ENCODE measurements at places on chromosomes 5 and 9.

GRCh38 chr5:21783074-21783679, 1070.0 kb downstream of the CDH12 start:
- no peak for DNase-seq

DNA sequence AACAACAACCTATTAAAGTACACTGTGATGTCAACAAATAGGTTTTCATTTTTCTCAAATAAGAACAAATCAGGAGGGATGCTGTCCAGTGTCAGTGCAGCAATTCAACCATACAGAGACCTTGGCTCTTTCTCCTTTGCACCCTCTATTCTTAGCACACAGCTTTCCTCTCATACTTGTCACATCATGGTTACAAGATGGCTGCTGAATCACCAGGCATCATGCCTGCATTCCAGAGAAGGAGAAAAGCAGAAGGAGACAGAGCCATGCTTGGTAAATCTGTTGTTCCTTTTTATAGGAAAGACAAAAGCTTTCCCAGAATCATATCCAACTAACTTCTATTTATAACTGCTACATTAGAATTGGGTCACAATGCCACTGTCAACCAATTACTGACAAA, 124.7 kb upstream of the VLDLR start:
- DNase-seq, result no peak

DNA sequence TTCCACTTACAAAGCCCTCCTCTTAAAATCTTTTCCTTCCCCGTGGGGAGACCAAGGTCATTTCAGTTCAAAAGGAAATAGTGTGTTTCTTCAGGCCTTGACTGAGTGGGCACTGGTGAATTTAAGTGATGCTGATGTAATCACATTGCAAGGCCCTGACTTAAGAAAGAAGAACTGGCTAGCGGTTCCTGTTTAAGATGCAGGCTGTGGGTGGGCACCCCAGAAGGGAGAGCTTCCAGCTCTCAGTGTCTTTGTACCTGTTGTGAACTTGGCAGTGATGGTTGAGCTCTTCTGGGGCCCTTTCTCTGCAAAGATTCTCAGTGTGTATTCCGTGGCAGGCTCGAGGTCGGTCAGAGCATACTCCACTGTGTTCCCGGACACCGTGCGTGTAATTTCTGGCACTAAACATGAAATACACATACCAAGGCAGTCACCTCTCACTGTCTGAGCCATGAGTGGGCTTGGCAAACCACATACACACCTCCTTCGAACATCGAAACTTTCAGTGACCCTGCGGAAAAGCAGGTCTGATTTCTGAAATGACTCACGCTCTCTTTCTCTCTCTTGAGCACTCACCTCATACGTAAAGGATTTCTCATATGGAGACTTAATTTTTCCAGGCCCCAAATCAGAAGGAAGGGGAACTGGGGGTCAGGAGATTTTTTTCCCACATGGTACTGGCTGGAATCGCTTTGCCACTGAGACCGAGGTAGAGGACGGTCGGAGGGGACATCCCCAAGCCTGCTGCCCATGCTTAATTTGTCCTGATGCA, 81.9 kb downstream of the TNC start:
- peak; percentile 80 for DNase-seq

DNA sequence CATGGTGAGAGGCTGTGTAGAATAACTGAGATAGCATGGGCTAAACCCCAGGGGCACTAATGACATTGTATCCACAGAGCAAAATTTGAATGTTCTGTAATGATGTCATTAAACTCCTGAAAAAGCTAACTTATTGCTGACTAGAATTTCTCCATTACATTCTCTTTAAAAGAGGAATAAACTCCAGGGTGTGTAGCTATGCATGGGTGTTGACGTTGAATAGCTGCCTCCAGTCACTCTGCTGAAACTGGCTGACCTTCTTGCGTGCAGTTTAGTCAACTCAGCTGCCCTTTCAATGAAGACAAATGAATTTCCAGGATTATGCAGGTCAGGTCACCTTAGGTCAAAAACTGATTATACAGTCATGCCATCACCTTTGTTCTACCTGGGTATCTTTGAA, 617.5 kb upstream of the WWC1 start:
- DNase-seq, result no peak

GRCh38 chr9:136105398-136106135, 10.5 kb upstream of the NACC2 start:
- DNase-seq, result no peak

DNA sequence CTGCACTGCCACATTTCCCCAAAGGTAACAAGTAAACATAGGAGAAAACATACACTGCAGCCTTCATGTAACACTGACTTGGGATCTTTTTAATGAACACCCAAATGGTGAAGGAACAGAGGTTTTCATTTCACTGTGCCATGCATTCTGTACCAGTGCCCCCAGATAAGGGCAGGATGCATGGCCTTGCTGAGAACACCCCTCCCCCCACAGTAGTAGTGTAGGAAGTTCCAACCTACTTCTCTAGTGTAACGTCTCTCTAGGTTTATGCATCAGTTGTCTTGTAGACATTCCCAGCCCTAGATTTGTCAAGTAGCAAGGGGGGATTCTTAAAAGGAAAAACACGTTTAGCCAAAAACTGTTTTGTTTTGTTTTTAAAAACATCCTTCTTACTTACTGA, 29.9 kb downstream of the MAP3K1 start:
- no peak for DNase-seq

- DNase-seq, result no peak
Measured at GRCh38 chr5:151721812-151722391, 35.2 kb upstream of the SPARC start.

DNA sequence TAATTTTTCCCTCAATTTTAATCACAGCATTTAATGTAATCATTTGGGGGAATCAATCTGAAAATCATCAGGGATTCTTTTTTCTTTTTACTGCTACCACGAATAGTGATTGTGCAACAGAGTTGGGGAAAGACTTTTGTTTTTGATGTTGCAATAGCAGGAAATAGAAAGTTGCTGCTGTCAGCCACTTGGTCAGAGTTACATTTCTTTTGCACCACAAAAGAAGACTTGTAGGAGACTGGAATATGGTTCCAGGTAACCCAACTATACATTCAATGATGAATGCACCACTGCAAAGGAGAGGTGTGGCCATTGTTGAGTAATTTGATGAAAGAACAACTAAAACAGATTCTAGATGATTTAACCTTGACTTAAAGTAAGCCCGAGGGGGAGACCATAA, 46.3 kb upstream of the PALM2AKAP2 start:
- no peak for DNase-seq

- DNase-seq, result no peak
Measured at GRCh38 chr9:10331157-10331556, 281.6 kb downstream of the PTPRD start.

- no peak for DNase-seq
Measured at GRCh38 chr9:93261735-93262523, 78.0 kb downstream of the WNK2 start.

- DNase-seq, result no peak
Measured at GRCh38 chr5:169697976-169698375, 60.9 kb downstream of the DOCK2 start.

DNA sequence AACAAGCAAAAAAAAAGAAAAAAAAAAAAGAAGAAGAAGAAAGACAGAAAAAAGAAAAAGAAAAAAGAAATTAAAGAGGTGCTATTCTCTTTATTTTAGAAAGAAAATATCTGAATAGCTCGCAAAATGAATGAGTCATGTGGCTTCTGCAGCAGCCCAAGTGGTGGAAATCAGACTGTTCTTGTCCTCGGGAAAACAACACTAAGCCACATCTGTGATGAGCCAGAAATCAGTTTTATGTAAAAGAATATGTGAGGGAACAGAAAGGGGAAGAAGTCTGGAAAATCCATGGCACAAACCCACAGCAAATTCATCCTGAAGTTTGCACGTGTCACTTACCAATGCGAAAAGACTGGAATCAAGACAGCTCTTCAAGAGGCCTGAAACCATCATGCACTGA, 118.7 kb upstream of the GAS1 start:
- DNase-seq, result no peak

DNA sequence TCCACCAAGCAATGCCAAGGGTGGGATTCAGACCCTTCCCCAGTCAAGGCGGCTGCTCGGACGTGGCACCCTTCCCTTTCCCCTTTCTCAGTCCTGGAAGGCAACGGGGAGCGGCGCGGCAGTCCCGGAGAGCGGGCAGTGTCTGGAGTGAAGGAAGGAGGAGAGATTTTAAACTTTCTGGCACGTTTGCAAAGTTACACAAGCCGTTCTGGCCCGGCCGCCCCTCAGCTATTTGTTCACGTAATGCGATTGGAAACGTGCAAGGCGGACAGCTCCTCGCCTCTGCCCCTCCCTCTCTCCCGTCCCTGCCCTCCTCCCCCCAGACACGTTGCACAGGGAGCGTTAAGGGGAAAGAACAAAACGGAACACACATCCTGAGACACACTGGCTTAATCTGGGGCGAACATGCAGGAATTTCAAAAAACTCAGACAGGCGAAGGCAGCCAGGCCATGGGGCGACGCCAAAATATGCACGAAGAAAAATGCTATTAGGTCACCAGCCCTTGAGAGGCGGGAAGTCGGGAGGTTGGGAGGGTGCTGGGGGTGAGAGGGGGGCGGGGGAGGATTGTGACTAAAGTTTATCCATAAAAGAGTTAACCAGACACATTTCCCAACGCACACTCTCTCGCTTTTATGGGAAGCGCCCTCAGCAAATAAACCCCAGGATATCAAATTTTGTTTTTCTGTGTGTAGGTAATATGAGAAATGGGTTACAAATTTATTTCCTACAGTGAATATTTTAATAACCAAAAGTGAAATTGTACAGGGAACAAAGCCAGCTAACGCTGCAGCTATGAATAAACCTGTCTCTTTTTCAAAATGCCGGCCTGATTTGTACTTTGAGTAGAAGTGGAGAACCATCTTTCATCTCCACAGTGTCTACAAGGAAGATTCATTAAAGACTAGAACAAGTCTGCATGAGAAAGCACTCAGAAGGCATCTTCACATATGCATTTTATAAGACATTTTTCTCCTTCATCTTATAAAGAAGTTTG, at the start of gene LOX:
Gene LOX, minus strand, starts transcription at position 144 of the 995 bp plus-strand sequence. CDS start 274 bp downstream, outside the sequence.
- DNase-seq, result no peak

- no peak for DNase-seq
Measured at GRCh38 chr9:122042056-122042455, 51.1 kb downstream of the TTLL11 start.

DNA sequence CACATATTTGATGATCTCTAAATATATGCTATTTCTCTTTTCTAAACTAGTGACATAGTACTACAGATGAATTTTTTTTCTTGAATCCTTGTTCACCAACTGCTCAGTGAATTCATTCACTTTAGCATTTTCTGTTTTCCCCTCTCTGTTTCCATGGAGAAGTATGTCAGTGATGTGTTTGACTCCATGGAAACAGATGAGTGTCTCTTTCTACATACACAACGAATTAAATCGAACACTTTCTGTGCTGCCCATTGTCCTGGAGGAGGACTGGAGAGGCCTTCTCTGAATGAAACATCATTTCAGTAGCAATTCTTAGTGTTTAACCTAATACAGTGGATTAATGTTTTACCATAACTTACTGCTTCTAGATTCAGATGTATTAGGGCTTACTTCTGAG, 9.5 kb downstream of the INVS start:
- DNase-seq, result no peak

DNA sequence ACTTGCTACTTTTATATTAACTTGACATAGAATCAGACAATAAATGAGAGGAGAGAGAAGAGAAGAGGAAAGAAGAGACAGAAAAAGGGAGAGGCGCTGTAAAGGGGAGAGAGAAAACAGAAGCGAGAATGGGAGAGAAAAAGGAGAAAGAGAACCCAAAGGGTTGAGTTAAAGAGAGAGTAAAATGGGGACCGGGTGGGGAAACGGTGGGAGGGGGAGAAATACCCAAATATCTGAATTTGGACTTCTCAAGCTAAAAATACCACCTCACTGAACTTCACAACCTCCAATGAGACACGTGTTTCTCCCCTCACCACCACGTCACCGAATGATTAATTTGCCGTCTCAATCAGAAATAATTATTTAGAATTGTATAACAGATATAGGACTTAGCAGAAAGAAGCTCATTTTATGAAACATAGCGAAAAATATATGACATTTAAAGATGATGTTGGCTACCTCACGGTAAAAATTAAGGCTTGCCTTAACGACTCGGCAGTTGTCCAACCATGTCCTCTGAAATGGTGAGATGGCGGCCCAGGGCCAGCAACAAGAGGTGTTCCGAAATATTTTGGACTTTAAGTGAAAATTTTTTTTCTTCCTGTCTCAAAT, 204.1 kb downstream of the MEF2C start:
- no peak for DNase-seq

- no peak for DNase-seq
Measured at GRCh38 chr9:19922476-19923118, 133.8 kb upstream of the SLC24A2 start.

DNA sequence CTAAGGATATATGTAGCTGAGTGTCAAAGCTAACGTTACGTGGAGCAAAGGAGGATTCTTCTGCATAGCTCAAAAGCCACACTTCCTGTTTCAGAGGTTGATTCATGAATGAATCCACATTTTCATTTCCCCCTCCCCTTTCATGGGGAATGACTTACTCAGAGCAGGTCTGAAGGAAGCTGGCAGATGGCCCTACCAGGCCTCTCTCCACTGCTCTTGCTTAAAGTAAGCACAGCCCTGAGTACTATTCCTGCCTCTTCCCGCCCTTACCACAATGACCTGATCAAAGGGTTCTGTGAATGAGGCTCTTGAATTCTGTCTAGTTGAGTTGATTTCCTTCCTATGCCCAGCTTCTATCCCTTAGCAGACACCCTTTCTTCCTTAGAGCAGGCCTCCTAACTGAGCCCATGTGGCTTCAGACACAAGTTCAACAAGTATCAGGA, 6.3 kb downstream of the IGIP start:
- DNase-seq, result no peak

DNA sequence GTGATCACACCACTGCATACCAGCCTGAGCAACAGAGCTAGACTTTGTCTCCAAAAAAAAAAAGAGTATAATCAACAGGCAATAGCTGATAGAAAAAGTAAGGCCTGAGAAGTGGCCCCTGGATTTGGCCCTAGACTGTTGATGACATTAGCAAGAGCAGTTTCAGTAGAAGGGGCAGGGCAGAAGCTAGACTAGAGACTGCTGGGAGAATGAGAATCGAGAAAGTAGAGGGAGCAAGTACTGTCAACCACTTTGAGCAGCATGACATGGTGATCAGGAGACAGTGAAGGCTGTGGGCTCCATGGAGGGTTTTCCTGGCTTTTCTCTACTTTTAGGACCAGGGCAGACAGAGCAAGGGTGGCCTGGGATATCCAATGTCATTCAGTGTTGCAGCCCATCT, 34.9 kb upstream of the B4GALT1 start:
- DNase-seq, result no peak

DNA sequence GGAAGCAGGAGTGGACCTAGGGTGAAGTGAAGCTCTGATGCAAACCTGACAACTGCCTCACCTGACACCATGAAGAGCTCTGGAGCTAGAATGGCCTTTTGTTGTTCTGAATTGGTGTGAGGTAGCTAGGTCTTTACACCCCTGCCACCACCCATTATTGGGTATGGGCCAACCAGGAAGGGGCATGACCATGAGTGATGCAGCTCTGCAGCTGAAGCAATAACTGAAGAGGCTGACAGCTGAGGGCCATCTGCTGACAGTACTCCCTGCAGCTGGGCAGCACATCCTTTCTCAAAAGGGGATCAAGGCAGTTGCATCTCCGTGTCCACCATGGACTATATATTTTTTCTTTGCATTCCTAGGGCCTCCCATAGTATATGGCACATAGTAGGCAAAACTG, 87.0 kb upstream of the TLE1 start:
- DNase-seq, result no peak

GRCh38 chr9:99058964-99059921, 45.7 kb upstream of the TGFBR1 start:
- DNase-seq, result no peak

GRCh38 chr5:37132646-37133045, 116.5 kb downstream of the CPLANE1 start:
- DNase-seq, result no peak
